CD8-positive, alpha-beta memory T cell (primary cell): ENCODE measurements at places on chromosomes 1 and 21. TPM values are rescaled to one million over a fixed set of nuclear protein-coding genes. Genes with fewer than 3 reads are reported as not detected.

DNA sequence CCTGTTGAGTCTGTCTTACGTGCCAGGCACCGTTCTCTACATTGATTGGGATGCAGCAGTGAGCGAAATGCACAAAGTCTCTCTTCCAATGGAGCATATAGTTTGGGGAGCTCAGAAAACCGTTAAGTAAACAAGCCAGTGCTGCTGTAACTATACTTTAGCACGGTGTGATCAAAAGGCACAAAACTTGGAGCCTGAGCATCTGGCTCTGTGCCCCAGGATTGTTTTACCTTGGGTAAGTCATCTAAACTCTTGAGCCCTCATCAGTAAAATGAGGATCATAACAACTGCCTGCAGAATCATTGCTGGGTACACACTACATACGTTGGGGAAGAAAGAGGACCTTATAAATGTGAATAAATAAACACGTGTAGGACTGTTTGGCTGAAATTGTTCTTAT is 1.8 kb downstream of the HHIPL2 start:
- DNase-seq = no peak

DNA sequence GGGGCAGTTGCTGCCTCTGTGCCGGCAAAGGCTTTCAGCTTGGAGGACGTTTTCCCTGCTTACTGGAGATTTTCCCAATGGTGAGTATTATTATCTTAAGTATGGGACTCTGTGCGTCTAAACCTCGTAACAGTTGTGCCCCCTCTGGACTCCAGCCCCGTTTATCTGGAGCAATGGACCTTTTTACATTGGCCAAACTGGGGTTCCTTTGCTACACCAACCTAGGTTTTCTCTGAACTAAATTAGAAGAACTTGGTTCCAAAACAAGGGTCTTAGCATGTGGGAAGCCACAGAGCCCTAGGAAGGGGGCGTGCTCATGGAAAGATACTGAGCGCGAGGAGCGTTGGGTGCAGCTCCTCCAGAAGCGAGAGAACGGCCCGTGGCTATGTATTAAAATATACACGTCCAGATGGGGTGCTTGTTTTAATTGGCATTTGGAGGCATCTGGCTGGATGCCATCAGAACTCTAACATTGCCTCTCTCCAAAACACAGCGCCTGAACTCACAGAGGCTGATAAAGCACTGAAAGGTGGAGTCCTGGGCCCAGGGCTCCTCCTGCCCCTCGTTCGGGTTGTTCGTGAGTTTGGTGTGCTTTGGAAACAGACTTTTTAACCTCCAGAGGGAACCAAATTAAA is 28.4 kb downstream of the POFUT2 start:
- DNase-seq = no peak

DNA sequence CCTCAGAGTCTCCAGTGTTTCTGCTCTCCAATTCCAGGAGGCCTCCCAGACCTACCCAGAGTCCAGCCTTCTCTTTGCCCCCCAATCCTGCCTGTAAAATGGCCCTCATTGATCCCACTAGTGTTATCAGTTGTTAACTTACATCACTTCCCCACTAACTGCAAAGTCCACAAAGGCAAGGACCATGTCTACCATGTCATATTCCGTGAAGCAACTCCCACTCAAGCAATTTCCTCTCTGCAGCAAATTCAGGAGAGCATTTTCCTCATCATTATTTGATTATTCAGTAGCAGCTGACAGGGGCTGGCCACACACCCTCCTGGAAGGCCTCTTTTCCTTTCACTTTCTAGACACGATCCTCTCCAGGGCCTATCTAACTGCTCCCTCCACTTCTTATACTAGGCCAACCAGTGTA is 153.5 kb downstream of the RERE start:
- DNase-seq = no peak

DNA sequence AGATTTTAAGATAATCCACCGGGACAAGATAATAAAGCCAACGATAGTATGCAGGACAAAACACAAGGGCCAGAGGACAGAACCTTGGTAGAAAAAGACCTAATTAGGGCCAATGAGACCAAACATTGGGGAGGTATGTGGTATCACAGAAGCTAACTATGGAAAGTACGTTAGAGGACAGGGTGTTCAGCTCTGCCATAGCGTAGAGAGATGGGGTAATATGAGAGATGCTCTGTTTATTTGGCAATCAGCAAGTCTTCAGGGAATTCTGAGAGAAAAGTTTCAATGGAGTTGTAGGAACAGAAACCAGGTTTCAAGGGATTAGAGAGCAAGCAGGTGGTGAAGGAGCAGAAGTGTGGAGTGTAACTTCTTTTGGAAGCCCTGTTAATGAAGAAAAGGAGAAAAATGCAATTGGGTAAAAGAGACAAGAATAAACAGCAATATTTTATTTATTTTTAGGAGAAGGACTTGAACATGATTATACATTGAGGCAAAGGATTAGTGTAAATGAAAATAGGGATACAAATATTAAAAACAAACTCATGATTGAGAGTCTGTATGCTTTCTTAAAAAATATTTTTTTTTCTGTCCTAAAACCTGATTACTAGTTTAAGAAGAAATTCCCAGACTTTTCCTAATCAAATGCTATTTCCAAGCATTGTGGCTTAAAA is 24.0 kb downstream of the EEIG2 start:
- DNase-seq = no peak

GRCh38 chr1:2378441-2378851 is 12.9 kb downstream of the MORN1 start:
- no peak for DNase-seq

DNA sequence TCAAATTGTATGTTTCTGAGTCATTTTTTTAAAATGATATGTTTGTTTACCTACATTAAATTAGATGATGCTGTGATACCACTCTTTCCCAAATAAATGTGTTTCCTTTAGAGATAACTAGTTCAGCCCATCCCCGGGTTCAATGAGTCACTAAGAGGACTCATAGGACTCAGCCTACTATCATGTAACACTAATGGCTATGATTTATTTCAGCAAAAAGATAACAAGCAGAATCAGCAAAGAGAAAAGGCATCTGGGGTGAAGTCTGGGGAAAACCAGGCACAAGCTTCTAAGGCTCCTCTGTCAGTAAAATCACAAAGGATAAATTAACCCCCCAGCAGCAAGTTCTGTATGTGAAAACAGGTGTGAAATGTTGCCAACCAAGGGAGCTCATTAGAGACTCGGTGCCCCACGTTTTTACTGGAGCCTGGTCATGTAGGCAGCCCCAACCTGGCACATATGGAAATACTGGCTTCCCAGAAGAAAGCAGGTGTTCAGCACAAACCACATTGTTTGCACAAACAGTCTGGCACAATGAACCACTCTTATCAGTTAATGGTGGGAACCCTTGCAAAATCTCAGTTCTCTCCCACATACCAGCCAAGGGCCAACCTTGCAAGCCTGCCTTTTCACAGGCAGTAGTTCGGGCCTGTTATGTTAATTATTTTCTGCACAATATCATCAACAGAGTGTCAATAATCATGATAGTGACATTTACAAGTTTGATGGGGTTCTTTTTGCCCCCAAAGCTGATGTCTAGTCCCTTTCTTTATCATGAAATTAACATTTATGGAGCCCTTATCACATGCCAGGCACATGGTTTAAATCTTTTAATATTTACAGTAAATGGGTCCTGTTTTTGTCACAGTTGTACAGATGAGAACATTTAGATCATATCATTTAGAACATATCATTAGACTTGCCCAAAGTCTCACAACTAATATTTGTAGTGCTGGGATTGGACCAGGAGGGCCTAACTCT is 23.1 kb upstream of the CNN3 start:
- no peak for DNase-seq

- no peak for DNase-seq
Observed at GRCh38 chr21:14591882-14592281, 45.8 kb upstream of the SAMSN1 start.

DNA sequence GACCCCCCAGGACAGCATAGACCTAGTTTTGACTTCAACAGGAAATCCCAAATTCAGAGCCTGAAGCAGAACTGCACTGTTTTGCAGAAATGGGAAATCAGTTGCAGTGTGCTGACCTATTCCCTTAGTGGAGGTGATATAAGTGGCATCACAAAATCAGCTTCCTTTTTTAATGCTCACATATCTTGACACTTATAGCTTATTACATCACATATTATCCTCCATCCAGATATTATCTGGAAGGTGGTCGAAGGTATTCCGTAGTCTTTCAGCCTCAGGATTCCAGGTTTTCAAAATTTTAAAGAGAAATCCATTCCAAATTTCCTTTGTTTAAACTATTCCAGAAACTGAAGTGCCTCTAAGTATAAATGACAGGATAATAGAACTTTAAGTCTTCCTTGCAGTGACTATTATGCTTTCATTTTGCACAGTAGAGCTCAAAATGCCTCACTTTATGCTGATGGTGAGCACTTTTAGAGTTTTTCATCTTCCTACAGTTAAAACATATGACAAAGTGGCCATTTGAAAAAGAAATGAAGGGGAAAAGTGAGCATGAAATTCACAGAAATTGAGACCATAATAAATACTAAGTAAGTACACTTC is 106.4 kb upstream of the DPYD start:
- DNase-seq = no peak

- DNase-seq = no peak
Observed at GRCh38 chr1:58197811-58198210, 348.7 kb downstream of the OMA1 start.

GRCh38 chr1:6000444-6001288 is 8.4 kb upstream of the NPHP4 start:
- DNase-seq = no peak

- DNase-seq = no peak
Observed at GRCh38 chr1:85137660-85138059, 63.2 kb downstream of the SYDE2 start.

DNA sequence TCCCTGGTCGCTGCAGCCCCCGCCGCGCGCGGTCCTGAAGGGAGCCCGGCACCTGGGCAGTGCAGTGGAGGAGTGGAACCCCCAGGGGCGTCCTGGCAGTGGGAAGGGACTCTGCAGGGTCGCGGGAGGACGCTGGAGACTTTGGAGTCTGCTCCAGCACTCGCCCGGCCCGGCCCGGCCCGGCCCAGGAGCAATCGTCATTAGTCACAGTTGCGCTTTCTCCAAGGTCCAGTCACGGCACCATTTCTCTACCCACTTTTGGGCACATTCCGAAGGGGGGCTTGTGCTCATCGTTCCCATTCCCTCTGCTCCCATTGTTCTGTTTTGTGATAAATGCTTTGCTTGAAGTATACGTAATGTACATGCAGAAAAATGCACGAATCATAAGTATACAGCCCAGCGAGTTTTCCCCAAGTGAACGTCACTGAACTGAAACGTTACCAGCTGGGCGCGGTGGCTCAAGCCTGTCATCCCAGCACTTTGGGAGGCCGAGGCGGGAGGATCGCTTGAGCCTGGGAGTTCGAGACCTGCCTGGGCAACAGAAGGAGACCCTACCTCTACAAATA is 999 bp downstream of the THAP3 start:
- DNase-seq = no peak

- DNase-seq = no peak
Observed at GRCh38 chr21:38126666-38127303, 130.0 kb upstream of the KCNJ15 start.

DNA sequence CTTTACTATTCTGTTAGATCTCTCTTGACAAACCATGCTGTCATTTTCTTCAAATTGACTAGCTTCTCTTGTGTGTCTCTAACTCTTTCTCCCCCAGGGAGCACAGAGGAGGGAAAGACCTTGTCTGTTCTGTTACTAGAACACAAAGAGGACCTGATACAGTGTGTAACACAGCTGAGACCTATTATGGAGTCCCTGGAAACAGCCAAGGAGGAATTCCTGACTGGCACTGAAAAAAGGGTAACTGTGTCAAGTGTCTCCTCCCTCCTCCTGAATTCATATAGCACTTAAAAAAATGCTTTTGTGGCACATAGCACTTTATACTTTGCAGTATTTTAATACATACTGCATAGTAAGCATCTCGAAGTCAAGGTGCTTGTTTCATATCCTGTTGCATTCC is 50.6 kb downstream of the ZBTB40 start:
- DNase-seq = no peak

GRCh38 chr1:221712198-221712684 is 29.6 kb downstream of the DUSP10 start:
- DNase-seq = peak; percentile 73

GRCh38 chr1:24410750-24411149 is 2.8 kb downstream of the STPG1 start:
- no peak for DNase-seq

- DNase-seq = no peak
Observed at GRCh38 chr21:38830671-38831525, 25.2 kb downstream of the ETS2 start.

- DNase-seq = no peak
Observed at GRCh38 chr1:56284928-56285327, 294.4 kb downstream of the PLPP3 start.

GRCh38 chr21:45990741-45991605 is 9.4 kb downstream of the COL6A1 start:
- no peak for DNase-seq

GRCh38 chr1:48784301-48784700 is 7.6 kb upstream of the BEND5 start:
- DNase-seq = no peak

DNA sequence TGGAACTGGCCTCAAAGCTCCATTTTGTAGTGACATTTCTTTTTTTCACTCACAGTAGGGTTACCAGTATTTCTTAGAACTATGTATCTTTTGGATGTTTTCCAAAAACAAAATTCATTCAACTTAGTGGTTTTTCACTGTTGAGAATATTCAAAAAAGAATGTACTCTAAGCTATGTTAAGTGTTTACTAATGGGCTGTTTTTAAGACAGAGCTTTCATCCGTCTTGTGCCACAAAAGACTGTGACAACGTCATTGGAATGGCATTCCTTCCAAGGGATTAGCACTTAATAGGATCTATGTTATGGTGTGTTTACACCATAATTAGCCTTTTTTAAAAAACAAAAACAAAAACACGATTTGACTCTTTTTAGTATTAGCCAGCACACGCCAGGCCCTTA is 66.8 kb downstream of the TTC3 start:
- DNase-seq = no peak

DNA sequence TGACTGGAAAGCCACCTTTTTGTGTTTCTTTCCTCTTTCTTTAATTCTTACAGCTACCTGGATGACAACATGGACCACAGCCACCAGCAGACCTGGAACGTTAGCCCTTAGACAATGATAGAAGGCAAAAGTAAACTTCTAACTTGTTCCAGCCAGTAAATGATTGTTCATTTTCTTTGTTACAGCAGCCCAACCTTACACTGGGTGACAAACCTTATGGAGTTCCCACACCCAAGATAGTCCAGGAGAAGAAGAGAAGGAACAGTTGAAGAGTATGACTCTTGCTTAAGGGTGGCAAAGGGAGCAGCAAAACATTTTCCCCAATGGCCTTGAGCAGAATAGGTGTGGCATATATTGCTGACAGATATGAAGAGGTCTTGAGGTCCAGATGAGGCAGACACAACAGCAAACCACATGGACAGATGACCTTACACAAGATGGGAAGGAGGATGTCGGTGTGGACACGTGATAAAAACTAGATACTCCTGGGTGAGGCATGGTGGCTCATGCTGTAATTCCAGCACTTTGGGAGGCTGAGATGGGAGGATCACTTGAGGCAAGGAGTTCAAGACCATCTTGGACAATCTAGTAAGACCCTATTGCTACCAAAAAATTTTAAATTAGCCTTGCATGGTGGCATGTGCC is 11.8 kb upstream of the FAM76A start:
- DNase-seq = no peak

Gene CYYR1
- polyA plus RNA-seq = not detected

Gene ZNF436
- 4.9 TPM for polyA plus RNA-seq

Gene ZNF684
- polyA plus RNA-seq = 5.9 TPM

Gene PCAT6
- polyA plus RNA-seq = 0.56 TPM

Gene RAP1GAP
- not detected for polyA plus RNA-seq

Gene CNIH4
- 49.3 TPM for polyA plus RNA-seq

Gene CFHR3
- polyA plus RNA-seq = not detected

Gene USP48
- polyA plus RNA-seq = 41.4 TPM
